Right renal cortex interstitium (tissue), 3 donors: ENCODE measurements at places on chromosomes 1 and 21.

GRCh38 chr1:24564695-24565094 lies 8.8 kb downstream of the NCMAP start:
- no peak for DNase-seq

- no peak for DNase-seq
Measured at GRCh38 chr1:21293537-21294265, 3.4 kb upstream of the ECE1 start.

DNA sequence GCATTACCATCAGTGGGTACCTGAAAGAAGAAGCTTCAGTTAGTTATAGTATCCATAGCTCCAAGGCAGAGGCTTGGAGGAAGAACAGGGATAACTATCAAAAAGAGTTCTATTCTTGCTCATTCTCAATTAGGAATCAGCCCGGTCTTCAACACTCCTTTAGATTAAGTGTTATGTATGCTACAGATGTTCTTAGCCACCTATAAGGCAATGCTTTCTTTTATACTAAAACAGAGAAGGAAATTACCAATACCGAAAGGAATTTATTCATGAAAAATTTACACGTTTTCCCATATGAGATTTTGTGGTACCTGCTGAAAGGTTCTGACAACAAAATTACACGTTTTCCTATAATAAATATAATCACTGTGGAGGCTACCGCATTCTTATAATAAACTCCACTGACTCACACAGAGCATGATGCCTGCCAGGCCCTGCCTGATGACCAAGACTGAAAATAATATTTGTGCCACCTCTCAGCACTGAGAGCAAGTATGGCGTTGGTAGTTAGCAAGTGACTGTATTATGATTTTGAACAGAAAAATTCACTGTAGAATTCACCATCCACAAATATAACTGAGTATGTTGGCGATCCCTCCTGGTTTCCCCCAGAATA lies 58.3 kb downstream of the APP start:
- DNase-seq = no peak

DNA sequence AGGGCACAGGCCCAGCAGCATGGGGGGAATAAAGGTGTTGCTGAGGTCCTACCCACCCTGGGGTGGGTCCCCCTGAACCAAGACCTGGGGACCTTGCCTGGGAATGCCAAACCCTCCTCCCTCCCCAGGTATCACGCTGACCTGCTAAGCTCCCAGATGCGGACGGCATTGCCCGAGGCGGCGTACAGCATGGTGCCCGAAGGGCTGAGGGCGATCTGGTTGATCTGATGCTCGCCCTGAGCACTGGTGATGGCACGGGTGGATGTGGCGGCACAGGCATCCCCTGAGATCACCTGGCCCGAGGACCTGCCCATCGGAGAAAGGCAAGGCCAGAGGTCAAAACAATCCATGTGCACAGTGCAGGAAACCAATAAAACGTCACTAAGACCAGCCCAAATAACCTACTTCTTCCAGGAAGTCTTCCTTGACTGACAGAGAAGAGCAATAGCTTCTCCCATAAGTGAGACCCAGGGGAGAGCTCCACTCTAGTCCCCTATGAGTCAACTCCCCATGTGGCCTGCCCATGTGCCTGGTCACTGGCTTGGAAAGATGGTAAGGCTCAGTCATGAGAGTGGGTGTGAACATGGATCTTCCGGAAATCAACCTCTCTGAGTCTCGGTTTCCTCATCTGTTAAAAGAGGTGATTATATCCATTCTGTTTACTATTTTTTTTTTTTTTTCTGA lies 46.3 kb downstream of the KIF21B start:
- DNase-seq = no peak

DNA sequence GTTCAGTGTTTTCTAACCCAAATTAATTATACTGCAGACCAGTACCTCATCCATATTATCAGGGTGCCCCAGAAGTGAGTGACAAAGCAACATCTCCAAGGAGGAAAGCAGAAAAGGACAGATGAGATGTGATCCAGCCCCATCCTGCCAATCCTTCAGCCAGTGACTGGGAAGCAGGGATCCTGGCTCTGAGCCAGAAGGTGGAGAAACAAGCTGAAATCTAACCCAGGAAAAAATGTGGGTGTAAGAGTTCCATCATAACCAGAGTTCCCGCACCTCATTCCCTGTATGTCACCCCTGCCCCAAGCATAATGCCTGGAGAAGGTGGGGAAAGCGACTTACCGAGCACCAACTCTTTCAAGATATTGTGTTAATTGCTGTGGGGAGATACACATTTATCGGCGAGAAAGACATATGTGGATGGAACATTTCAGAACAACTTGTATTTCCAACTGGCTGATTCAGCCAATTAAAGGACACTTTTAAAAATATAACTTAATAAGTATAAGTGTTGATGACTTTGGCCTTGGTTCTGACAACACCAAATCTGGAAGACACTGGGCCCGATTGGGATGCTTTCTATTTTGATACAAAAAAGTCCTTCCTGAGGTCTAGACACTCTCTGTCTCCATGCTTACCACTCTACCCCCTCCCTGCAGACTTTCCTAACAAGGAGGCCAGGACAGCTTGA lies 14.9 kb downstream of the PLEKHA6 start:
- no peak for DNase-seq

- DNase-seq = no peak
Measured at GRCh38 chr1:183417772-183418491, at the start of gene NMNAT2. Gene NMNAT2, minus strand, starts transcription at chr1:183418380. Its CDS starts 113 bp downstream, at chr1:183418267.

- no peak for DNase-seq
Measured at GRCh38 chr21:30994932-30995331, 43.3 kb downstream of the KRTAP19-8 start.

GRCh38 chr1:29122682-29123052 lies 1.0 kb downstream of the TMEM200B start:
- DNase-seq = no peak

DNA sequence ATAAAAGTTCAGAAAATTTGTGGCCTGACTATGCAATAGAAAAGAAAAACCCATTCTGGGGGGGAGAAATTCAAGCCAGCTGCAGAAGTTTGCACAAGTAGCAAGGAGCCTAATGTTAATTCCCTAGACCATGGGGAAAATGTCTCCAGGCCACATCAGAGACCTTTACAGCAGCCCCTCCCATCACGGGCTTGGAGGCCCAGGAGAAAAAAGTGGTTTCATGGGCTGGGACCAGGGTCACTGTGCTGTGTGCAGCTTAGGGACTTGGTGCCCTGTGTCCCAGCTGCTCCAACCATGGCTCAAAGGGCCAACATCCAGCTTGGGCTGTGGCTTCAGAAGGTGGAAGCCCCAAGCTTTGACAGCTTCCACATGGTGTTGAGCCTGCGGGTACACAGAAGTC lies 42.0 kb downstream of the IL23R start:
- DNase-seq = no peak

DNA sequence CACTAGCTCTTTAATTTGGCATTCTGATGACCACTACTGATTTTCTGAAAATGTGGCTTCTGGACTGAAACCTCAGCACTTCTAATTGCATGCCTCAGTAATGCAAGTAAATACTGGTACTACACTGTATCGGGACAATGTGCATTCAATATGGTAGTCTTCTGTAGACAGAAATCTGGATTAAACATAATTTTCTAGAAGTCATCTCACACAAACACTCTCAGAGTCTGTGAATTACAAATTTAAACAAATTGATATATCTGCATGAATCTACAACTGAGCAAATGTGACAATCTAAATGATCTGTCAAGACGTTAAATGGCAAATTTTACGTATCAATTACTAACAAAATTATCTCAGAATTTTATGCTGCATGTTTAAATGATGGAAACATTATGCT lies 23.7 kb downstream of the HP1BP3 start:
- DNase-seq = no peak

DNA sequence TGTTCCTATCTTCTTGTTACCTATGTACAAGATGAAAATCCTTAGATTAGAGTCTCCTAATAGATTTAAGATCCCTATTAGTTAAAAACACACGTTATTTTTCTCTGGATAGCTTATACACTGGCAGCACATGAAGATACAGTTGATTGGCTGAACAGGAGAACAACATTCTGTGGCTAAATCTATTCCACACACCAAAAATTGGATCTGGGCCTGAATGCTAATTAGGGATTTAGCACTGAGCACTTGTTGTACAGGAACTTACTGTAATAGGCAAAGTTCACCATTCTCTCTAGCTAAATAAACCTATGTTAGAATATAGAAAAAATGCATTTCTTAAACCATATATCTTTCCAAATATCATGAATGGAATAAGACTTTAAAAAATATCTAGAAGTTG lies 117.1 kb upstream of the PTGFR start:
- DNase-seq = no peak

- no peak for DNase-seq
Measured at GRCh38 chr1:84823511-84823910, 69.5 kb downstream of the LPAR3 start.

DNA sequence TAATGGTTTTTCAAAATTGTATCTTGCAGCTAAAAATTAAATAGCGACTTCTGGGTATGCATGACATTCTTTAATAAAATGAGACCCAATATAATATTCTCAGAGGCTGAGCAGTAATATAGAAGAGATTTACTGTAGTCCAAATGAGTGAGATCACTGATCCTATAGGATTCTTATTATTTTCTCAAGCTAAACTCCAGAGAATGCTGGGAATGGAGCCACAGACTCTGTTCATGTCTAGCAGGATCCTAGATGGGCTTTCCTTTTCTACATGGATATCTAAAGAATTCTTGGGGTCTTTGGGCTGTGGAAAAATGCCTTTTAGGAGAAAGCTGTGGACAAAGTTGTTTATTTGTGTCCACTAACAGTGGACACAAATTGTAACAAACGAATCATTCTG lies 150.7 kb upstream of the ZNF644 start:
- DNase-seq = no peak

GRCh38 chr1:208129060-208129459 lies 115.1 kb downstream of the PLXNA2 start:
- no peak for DNase-seq

GRCh38 chr1:57474137-57474750 lies 50.4 kb upstream of the DAB1 start:
- DNase-seq = no peak

- no peak for DNase-seq
Measured at GRCh38 chr1:228218513-228219244, 10.8 kb downstream of the OBSCN start.

DNA sequence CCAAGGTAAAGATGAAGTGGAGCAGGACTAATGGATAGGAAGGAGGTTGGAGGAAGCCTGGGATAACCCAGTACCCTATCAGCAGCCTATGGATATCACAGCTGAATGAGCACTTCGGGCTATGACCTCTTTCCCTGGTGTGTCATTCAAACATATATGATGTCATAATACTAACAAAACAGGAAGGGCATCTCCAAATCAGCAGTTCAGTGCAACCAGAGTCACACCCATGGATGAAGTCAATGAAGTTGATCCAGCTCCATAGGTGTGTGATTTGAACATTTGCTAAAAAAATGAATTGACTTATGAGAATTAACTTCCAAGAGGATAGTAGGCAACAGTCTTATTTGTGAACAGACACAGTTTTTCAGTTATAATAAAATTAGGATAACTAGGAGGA lies 1.7 kb upstream of the C1orf116 start:
- DNase-seq = no peak

DNA sequence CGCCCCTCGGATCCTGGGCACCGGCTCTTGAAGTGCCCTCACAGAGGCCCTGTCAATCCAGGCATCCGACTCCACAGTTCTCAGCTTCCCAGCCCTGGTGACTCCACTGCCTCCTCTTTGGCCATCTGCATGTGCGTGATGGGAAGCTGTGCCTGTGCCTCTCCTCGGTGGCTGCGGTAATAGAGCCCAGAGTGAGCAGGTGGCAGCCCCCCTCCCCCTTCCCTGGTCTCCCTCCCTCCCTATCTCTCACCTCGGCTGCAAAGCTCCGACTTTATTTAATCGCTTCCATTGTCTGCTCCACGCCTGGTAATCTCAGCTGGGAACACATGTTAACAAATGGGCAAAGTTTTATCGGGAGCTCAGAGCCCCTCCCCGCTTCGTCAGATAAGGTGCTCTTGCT lies 91.9 kb downstream of the IGSF21 start:
- no peak for DNase-seq

DNA sequence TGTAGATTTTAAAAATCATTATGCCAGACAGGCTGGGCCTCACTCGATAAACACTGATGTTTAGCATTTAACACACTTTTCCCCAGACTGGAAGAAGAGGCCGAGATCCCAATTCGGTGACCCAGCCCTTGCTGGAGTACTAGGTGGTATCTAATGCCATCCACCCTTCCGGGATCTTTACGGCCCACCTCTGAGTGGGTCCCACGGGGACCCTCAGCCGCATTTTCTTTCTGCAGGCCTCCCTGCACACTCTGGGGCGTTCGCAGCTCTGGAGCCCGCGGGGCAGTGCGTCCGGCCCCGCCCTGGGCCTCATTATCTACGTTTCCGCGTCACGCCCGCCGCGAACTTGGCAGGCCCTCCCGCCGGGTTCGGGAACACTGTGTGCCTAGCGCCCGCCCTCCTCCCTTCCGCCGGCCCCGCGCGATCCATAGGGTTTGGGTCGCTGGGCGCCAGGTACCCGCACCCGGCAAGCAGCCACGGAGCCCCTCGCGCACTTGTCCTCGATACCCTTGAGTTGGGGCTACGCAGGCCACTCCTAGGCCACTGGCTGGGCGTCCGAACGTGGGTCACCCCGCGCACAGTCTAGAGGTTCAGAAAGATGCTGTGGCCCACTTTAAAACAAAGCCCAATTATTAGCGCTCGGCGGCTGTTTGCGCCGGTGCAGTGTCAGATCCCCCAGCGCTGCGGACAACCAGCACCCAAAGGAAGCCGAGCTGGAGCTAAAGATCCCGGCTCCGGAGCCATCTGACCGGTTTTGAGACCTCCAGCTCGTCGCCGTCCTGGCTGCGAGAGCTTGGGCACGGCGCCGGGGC lies 950 bp upstream of the EVA1C start:
- no peak for DNase-seq

- no peak for DNase-seq
Measured at GRCh38 chr1:47841356-47841755, 155.8 kb downstream of the TRABD2B start.

DNA sequence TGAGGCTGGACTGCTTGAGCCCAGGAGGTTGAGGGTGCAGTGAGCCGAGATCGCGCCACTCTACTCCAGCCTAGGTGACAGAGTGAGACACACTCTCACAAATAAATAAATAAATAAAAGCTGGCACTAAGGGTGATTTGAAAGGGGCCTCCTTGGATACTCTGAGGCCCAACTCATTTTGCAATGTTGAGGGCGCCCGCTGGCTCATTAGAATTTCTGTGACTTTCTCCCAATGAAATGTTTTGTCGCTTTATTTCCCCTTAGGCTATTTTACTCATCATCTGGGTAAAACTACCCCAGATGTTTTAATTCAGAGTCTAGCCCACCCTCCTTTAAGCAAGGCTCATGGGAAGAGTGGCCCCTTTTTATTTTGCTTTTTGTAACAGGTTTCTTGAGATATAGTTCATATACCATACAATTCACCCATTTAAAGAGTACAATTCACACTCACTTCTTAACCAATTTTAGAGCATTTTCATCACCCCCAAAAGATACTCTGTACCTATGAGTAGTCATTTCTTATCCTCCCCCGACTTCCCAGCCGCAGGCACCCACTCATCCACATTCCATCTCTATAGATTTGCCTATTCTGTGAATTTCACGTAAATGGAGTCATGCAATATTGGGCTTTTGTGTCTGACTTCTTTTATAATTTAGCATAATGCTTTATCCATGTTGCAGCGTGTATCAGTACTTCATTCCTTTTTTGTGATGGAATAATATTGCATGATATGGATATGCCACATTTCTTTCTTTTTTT lies 259.1 kb downstream of the KAZN start:
- DNase-seq = no peak

- DNase-seq = no peak
Measured at GRCh38 chr1:229888157-229888556, 178.9 kb upstream of the GALNT2 start.

GRCh38 chr1:84506729-84507453 lies 510 bp upstream of the GNG5 start:
- no peak for DNase-seq

- DNase-seq = no peak
Measured at GRCh38 chr1:41350055-41350378, 11.2 kb upstream of the FOXO6 start.
